Pancreas (tissue), 10 donors: ENCODE measurements at places on chromosomes 12 and 14. TPM values are rescaled to one million over a fixed set of nuclear protein-coding genes. Genes with fewer than 3 reads are reported as not detected.

The ADGRD1 gene
- polyA plus RNA-seq, result 1.4 TPM

The SNW1 gene
- polyA plus RNA-seq, result 34.3 TPM

The NEUROD4 gene
- not detected for polyA plus RNA-seq

The GPX2 gene
- polyA plus RNA-seq, result 14.3 TPM

The SERPINA5 gene
- 67.2 TPM for polyA plus RNA-seq

The ACOT4 gene
- polyA plus RNA-seq, result 0.75 TPM

DNA sequence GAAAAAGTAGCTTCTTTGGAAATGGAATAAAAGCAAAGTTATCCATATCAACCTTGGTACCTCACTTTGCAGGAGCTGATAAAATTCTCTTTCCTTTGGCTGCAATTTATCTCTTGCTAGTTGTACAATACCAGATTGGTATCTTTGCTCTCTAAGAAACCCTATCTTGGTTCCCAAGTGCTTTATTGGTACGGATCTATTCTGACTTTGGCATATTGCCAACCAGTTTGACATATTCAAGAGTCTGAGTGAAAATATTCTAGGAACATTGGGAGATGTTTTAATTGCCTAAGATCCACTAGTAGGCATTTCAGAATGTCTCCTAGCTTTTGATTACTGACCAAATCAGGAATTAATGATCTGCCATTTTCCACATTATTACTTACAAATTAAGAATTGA, 167.2 kb upstream of the ATP2B1 start:
- DNase-seq, result no peak
- no peaks in the 10 kb centered on the region for H3K4me1 ChIP-seq
- no peak overlapping the region for H3K4me3 ChIP-seq
- H3K36me3 ChIP-seq, result no peaks in the 10 kb centered on the region

DNA sequence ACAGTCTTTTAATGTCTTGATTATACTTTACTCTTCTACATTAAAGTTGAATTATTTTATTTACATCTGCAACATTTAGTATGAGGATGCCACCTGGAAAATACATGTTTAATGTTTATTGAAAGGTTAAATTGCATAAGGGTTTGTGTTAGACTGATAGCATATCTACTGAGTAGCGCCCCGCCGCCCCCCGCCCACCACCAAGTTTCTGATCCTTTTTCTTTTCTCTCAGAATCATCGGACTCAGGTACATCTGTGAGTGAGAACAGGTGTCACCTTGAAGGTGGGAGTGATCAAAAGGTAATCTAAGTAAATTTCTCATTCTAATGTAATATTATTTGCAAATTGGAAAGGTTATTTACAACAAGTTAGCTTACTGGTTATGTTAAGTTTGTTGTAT, 16.2 kb downstream of the MDM2 start:
- no peaks in the 10 kb centered on the region for H3K27me3 ChIP-seq
- peaks cover 11% of the 10 kb centered on the region for H3K36me3 ChIP-seq
- no peak for DNase-seq
- no peak overlapping the region for H3K27ac ChIP-seq
- no peaks in the 10 kb centered on the region for H3K4me1 ChIP-seq

- H3K4me1 ChIP-seq, result peaks cover 5% of the 10 kb centered on the region
- no peaks in the 10 kb centered on the region for H3K27me3 ChIP-seq
- no peaks in the 10 kb centered on the region for H3K36me3 ChIP-seq
- no peak for DNase-seq
- H3K4me3 ChIP-seq, result no peak overlapping the region
These were observed 106.9 kb upstream of the CPM start for GRCh38 chr12:69039911-69040310.

GRCh38 chr14:74824997-74825396, 50.9 kb downstream of the PROX2 start:
- no peaks in the 10 kb centered on the region for H3K4me1 ChIP-seq
- no peak overlapping the region for H3K4me3 ChIP-seq
- H3K27ac ChIP-seq, result no peak overlapping the region
- H3K27me3 ChIP-seq, result no peaks in the 10 kb centered on the region
- H3K36me3 ChIP-seq, result peaks cover 31% of the 10 kb centered on the region

GRCh38 chr12:31647086-31647491, 12.4 kb upstream of the ETFBKMT start:
- H3K27ac ChIP-seq, result peak overlapping the region; percentile 15
- H3K4me1 ChIP-seq, result no peaks in the 10 kb centered on the region
- H3K27me3 ChIP-seq, result no peaks in the 10 kb centered on the region
- no peak for DNase-seq
- H3K36me3 ChIP-seq, result no peaks in the 10 kb centered on the region

DNA sequence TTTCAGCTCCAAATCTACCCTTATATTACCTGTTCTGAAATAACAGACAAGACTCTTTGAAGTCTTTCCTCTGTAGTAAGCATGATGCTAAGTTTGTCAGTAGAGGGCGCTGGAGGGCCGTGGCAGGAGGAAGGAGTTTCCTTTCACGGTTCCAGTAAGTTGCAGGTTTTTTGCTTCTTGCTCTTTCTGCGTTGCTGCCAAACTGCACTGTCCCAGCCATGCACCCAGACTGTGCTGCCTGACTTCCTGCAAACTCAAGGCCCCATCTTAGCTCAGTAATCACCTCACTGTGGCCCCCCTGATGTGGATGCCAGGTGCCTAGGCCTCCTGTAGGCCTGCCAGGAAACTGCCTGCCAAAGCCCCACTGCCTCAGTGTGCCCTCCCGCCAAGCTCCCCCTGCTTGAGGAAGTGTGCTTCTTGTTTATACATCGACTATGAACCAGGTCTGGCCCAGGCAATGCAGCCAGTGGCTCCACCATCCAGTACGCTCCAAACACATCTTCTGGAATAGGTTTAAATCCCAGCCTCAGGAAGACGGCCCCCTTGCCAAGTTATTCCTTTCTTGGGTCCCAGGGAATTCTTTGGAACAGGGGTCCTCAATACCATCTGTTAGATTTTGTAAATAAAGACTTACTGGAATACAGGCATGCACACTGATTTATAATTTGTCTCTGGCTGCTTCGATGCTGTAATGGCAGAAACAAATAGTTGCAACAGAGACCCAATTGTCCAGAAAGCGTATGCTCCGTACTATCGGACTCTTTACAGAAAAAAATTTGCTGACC, 193.7 kb upstream of the LRIG3 start:
- no peak overlapping the region for H3K4me3 ChIP-seq
- no peak overlapping the region for H3K27ac ChIP-seq
- peak; percentile 78 for DNase-seq
- no peaks in the 10 kb centered on the region for H3K27me3 ChIP-seq

- no peaks in the 10 kb centered on the region for H3K36me3 ChIP-seq
- H3K27ac ChIP-seq, result peak overlapping the region; percentile 70
- H3K4me1 ChIP-seq, result no peaks in the 10 kb centered on the region
- H3K27me3 ChIP-seq, result no peaks in the 10 kb centered on the region
- peak overlapping the region; percentile 36 for H3K4me3 ChIP-seq
These were observed 795 bp downstream of the SMAGP start for GRCh38 chr12:51269174-51270066.

- H3K27me3 ChIP-seq, result no peaks in the 10 kb centered on the region
- H3K4me1 ChIP-seq, result peaks cover 6% of the 10 kb centered on the region
- H3K27ac ChIP-seq, result peak overlapping the region; percentile 84
- no peaks in the 10 kb centered on the region for H3K36me3 ChIP-seq
- DNase-seq, result no peak
These were observed 15.8 kb upstream of the ANKRD9 start for GRCh38 chr14:102525219-102525928.

DNA sequence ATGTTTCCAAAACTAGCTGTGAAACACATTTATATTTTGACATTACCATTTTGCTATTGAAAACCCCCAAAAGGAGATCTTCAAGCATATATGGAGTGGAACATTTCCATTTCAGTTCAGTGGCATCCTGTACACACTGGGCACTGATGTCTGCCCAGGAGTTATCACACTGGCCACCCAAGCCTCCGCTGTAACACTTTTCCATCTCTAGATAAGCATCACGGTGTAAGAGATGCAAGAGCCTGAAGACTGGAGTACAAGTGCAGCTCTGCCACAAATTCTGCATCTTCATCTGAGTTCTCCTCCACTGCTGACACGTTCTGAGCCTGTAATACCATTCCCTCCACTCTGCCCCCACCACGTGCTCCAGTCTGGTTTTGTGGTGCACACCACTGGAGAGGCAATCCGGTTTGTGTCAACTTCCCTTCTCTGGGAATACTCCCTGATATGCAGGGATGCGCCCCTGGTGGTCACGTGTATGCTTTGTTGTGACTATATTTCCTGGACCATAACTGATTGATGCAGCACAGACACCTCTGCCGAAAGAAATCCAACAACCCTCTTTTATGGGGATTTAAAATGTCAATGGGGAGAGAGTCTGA, 12.7 kb downstream of the SPTLC2 start:
- H3K4me3 ChIP-seq, result no peak overlapping the region
- no peaks in the 10 kb centered on the region for H3K36me3 ChIP-seq
- peaks cover 7% of the 10 kb centered on the region for H3K4me1 ChIP-seq
- no peak for DNase-seq
- no peak overlapping the region for H3K27ac ChIP-seq
- H3K27me3 ChIP-seq, result no peaks in the 10 kb centered on the region

- peak overlapping the region; percentile 98 for H3K27ac ChIP-seq
- no peak for DNase-seq
- no peaks in the 10 kb centered on the region for H3K36me3 ChIP-seq
- H3K4me3 ChIP-seq, result no peak overlapping the region
- H3K4me1 ChIP-seq, result peaks cover 17% of the 10 kb centered on the region
These were observed 1.6 kb downstream of the CRADD start for GRCh38 chr12:93678779-93679178.

- no peaks in the 10 kb centered on the region for H3K36me3 ChIP-seq
- DNase-seq, result no peak
- no peak overlapping the region for H3K27ac ChIP-seq
- no peak overlapping the region for H3K4me3 ChIP-seq
- no peaks in the 10 kb centered on the region for H3K27me3 ChIP-seq
These were observed 102.9 kb upstream of the RFLNA start for GRCh38 chr12:124191966-124192365.

DNA sequence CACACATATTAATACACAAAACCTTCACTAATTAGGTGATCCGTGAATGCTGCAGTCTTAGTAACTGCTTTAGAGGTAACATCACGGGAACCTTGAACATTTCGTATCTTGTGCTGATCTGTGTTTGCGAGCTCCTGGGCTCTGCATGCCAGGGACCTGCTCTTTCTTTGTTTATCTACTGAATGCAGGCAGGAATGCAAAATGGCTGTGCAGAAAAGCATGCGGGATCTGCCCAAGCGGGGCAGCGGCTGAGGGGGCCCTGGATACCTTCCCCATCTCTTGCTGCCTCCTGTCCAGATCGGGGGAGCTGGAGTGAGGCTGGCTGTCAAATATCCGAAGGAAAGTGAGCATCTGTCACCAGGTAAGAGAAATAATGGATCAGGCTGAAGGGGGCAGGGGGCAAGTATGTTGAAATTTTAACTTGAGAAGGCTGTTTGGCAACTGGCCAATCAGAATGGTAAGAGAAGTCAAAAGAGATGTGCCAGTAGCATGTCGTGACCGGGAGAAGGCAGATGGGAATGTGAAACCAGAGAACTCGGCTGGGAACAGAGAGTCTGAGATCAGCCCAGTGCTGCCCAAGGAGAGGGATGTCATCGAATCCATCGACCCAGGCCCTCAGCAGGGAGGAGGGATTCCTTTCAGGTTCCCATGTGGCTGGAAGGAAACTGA, 191.4 kb downstream of the TTC7B start:
- no peaks in the 10 kb centered on the region for H3K36me3 ChIP-seq
- H3K27me3 ChIP-seq, result no peaks in the 10 kb centered on the region
- H3K4me1 ChIP-seq, result peaks cover 8% of the 10 kb centered on the region
- no peak overlapping the region for H3K4me3 ChIP-seq

- no peaks in the 10 kb centered on the region for H3K4me1 ChIP-seq
- no peak for DNase-seq
- H3K27me3 ChIP-seq, result no peaks in the 10 kb centered on the region
- no peak overlapping the region for H3K27ac ChIP-seq
These were observed 32.8 kb upstream of the CMKLR1 start for GRCh38 chr12:108371801-108372344.

DNA sequence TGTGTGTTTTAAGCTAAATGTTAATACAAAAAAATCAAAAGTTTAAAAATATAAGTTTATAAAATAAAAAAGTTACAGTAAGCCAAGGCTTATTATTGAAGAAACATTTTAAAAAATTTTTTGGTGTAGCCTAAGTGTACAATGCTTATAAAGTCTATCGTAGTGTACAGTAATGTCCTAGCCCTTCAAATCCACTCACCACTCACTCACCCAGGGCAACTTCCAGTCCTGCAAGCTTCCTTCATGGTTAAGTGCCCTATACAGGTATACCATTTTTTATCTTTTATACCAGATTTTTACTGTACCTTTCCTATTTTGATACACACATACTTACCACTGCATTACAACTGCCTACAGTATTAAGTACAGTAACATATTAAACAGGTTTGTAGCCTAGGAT, 11.9 kb downstream of the UBE2N start:
- H3K36me3 ChIP-seq, result no peaks in the 10 kb centered on the region
- no peaks in the 10 kb centered on the region for H3K27me3 ChIP-seq
- H3K27ac ChIP-seq, result no peak overlapping the region
- no peak for DNase-seq
- H3K4me1 ChIP-seq, result peaks cover 16% of the 10 kb centered on the region

DNA sequence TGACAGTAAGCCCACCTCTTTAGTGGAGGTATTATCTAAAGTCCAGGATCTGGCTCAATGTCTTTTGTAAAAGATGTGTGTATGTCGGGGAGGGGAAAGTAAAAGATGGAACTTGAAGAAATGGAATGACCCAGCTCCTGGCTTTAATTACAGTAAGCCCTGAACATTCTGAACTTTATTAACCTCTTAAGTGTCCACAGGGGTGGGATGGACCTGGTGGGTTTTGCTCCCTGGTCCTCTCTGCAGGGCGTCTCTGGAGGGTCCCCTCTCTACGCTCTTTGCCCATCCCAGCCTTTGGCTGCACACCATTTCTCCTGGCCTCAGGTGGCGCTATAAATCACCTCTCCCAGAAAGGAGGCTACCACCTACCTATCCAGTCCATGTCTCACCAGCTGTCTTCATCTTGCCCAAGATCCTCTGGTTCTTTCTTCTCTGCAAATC, 3.7 kb upstream of the CISTR start:
- H3K4me3 ChIP-seq, result no peak overlapping the region
- H3K27ac ChIP-seq, result no peak overlapping the region
- no peaks in the 10 kb centered on the region for H3K36me3 ChIP-seq
- H3K4me1 ChIP-seq, result peaks cover 9% of the 10 kb centered on the region
- no peak for DNase-seq

DNA sequence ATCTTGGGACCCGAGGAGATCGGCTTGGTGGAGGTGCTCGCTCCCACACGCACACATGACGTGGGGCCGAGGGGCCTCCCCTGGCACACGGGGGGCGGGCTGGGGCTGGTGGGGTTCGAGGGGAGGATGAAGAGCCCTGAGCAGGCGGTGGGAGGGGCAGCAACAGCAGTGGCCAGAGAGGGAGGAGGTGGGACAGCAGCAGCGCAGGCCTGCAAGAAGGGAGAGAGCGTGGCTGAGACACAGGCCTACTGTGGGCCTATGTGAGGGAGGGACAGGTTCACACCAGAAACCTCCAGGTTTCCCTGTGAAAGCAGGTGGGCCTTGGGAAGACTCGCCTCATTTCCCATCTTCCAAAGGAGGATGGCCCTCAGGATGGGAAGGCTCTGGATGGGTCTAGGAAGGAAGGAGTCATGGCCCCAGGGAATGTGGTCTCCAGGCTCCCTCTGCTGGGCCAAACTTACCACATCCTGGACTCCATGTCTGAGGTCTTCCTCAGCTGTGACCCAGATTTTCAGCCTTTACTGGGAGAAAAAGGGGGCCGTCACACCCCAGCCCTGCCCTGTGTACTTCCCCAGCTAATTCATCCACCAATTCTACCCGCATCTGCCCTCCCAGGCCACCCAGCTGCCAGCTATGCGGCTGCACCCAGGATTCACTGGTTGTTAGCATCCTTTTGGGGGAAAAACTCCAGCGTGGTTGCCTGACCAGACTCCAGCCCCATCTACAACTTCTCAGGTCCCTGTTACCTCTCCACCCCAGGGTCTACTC, 2.8 kb downstream of the PIANP start:
- no peaks in the 10 kb centered on the region for H3K36me3 ChIP-seq
- DNase-seq, result no peak
- H3K27me3 ChIP-seq, result no peaks in the 10 kb centered on the region
- H3K4me1 ChIP-seq, result no peaks in the 10 kb centered on the region
- H3K4me3 ChIP-seq, result no peak overlapping the region
